Tibial artery (tissue), 4 donors: ENCODE measurements at places on chromosomes 13 and 19.

DNA sequence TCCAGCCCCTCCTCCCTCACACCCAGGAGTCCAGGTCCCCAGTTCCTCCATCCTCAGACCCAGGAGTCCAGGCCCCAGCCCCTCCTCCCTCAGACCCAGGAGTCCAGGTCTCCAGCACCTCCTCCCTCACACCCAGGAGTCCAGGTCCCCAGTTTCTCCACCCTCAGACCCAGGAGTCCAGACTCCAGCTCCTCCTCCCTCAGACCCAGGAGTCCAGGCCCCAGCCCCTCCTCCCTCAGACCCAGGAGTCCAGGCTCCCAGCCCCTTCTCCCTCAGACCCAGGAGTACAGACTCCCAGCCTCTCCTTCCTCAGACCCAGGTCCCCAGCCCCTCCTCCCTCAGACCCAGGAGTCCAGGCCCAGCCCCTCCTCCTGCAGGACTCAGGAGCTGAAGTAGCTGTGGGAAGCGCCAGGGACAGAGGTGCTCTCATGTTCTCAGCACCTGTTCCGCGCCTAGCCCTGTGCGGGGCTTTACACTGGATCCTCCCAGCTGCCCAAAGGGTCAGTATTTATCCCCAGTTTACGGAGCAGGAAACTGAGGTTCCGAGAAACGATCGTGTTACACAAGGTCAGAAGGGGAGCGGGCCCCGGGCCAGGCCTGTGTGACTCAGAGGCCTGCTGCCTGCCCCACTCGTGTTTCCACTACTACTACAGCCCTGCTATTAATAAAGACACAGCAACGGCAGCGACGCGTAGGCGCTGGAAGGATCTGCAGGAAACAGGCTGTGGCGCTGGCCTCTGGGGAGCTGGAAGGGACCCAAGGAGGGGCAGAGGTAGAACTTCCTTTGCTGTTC, 1.7 kb upstream of the SBK3 start:
- DNase-seq, result peak; percentile 86

DNA sequence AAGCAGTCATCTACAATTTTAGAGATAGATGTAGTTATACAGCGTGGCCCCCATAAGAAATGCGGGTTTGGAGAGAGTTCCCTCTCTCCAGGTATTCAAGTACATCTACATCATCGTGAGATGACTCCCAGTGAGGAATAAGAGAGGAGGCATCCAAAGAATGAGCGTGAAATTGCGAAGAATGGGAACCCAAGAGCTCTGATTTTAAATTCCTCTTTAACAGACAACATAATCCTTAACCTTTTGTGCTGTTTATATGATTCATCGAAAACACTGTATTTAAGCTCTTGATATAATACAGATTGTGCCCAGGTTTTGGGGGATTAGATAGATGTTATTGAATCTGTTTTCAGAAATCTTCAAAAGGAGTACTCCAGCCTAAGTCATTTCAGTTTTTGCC, 161.5 kb downstream of the COG6 start:
- no peak for DNase-seq

DNA sequence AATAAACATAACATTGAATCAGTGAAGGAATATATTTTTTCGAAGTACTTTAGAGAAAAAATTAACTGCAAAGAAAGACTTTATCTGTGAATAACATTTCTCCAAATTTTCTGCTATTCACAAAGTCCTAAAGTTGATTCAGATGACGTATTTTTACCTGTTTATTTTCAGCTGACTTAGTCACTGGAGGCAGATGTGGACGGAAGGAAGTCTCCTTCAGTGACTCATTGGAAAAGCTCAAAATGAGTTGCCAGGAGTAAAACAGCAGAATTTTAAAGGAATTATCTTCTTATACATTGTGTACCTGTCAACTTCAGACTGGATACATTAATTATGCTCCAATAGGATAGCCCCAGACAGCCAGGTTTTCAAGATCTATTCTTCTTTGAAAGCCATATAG, 679.3 kb upstream of the GPC6 start:
- DNase-seq, result no peak

GRCh38 chr13:61695147-61695546, 279.5 kb upstream of the PCDH20 start:
- no peak for DNase-seq

GRCh38 chr13:89029062-89029461, 1357.9 kb downstream of the SLITRK5 start:
- no peak for DNase-seq

- DNase-seq, result no peak
Measured at GRCh38 chr13:107119989-107120881, 552.3 kb upstream of the ARGLU1 start.
